ENCODE measurements at places on chromosomes 16 and 17.

- no peak for DNase-seq
These were observed 25.1 kb upstream of the CCNF start for GRCh38 chr16:2404099-2404498.

- no peak for DNase-seq
These were observed 182.5 kb downstream of the SNX29 start for GRCh38 chr16:12159028-12159427.

- DNase-seq: peak; percentile 47
These were observed 184.4 kb downstream of the MSI2 start for GRCh38 chr17:57440522-57441269.

- no peak for DNase-seq
These were observed 3.2 kb downstream of the NDE1 start for GRCh38 chr16:15653227-15653626.

DNA sequence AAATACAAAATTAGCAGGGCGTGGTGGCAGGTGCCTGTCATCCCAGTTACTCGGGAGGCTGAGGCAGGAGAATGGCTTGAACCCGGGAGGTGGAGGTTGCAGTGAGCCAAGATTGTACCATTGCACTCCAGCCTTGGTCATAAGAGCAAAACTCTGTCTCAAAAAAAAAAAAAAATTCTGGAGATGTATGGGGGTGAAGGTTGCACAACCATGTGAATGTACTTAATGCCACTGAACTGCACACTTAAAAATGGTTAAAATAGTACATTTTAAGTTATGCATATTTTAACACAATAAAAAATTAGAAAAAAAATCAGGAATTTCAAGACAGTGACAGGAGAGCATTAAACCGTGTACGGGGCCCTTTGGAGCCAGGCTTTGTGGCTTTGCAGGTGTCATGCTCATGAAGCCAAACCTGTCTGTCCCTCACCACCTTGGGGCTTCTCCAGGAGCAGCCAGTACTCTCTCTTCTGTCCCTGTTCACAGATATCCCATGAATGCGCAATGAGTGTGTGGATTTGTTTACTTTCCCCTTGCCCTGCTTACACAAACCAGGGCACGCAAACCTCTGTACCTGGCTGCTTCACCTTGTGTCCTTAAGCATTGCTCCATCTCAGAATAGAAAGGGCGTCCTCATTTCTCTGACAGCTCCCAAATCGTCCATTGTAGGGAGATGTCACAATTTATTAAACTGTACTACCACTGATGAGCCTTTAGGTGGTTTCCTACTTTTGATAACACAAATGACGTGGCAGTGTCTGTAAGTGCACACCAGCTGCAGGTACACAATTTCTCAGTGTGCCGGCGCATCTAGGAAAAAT is 58.2 kb upstream of the CBX4 start:
- DNase-seq: no peak

GRCh38 chr16:14334366-14335080 is 263.4 kb downstream of the MRTFB start:
- DNase-seq: no peak

- no peak for DNase-seq
These were observed 458.6 kb upstream of the ASIC2 start for GRCh38 chr17:33751702-33752065.

GRCh38 chr16:57755726-57756423 is 20.3 kb downstream of the KATNB1 start:
- no peak for DNase-seq

- no peak for DNase-seq
These were observed 19.6 kb downstream of the COG7 start for GRCh38 chr16:23433261-23433920.

DNA sequence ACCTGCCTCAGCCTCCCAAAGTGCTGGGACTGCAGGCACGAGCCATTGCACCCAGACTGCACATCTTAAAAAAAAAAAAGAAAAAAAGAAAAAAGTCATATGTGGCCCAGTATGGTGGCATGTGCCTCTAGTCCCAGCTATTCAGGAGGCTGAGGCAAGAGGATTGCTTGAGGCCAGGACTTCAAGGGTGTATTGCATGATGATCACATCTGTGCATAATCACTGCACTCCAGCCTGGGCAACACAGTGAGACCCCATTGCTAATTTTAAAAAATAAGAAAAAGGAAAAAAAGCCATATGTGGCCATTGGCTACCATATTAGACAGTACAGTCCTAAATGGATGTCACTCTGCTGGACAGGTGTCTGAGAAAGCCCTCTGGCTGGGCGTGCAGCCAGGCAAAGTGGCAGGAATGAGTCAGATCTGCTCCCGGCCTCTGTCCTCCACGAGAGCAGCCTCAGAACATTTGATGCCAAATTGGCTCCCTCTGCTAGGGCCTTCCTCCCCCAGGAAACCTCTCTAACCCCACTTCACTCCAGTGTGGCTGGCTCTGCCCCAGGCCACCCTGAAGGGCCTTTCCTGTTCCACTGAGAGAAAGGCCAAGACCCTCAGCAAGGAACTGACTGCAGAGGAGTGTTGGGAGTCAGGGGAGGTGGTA is 14.7 kb downstream of the CA7 start:
- no peak for DNase-seq

GRCh38 chr16:30889721-30890120 is 4.2 kb downstream of the BCL7C start:
- no peak for DNase-seq

GRCh38 chr16:69762814-69763598 is 874 bp downstream of the WWP2 start:
- DNase-seq: no peak

GRCh38 chr16:13594823-13595222 is 325.1 kb upstream of the ERCC4 start:
- peak; percentile 92 for DNase-seq

- no peak for DNase-seq
These were observed 204.8 kb upstream of the CHMP6 start for GRCh38 chr17:80786887-80787286.

- DNase-seq: no peak
These were observed 2.1 kb downstream of the ATP5PD start for GRCh38 chr17:75044716-75045115.

DNA sequence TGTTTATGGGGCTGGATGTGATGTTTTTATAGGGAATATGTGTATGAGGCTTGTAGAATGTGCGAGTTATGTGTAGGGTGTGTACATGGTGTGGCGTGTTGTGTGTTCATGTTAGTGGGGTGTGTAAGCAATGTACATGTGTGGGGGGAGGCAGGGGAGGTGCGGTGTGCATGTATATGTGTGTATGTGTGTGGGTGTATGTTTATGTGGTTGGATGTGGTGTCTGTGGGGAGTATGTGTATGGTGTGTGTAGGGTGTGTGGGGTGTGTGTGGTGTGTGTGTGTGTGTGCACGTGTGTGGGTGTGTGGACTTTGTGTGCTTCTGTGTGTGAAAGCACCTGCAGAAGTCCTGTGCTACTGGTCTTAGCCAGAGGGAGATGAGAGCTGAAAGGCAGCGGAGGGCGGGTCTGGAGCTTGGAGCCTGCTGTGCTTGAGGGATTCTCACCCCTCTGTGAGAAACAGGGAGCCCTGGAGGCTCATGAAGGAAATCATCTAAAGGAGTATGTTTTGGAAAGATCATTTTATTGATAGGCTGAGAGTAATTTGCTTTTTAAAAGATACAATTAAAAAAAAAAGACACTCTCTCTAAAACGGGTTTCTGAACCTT is 222.7 kb downstream of the HS3ST4 start:
- no peak for DNase-seq

DNA sequence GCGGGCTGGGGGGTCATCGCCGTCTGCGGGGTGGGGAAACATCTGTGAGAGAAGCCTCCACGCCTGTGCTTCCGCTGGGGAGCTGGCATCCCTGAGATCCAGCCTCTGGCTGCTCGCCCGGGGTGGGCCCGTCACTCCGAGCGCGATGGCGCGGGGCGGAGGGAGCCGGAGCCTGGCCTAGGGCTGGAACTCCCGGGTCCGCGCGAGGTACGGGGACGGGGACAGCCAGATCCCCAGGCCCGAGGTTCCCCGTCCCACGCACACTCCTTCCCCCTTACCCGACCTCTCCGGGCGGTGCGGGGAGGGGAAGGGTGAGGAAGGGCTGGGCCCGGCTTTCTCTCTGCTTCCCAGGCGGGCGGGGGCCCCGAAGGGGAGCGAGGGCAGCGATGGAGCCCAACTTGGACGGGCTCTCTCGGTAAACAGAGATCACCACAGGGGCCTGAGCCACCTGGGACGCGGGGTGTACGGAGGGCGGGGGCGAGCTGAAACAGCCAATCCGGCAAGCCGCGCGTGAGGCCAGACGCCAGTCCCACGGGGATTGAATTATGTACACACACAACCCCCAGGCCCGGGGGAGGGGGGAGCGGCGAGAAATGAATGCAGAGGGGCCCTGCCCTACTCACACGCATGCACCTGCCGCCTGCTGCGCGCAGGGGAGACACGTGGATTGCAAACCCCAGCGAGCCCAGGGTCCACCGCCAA is at the start of gene SLC16A11:
Gene SLC16A11 (minus strand): TSS at position 596 of the 702 bp plus-strand sequence. CDS start 579 bp downstream, at position 17.
- DNase-seq: no peak

GRCh38 chr17:77472468-77473310 is 331.9 kb downstream of the SEC14L1 start:
- no peak for DNase-seq

- no peak for DNase-seq
These were observed 10.1 kb upstream of the ACSM2A start for GRCh38 chr16:20441191-20441590.

DNA sequence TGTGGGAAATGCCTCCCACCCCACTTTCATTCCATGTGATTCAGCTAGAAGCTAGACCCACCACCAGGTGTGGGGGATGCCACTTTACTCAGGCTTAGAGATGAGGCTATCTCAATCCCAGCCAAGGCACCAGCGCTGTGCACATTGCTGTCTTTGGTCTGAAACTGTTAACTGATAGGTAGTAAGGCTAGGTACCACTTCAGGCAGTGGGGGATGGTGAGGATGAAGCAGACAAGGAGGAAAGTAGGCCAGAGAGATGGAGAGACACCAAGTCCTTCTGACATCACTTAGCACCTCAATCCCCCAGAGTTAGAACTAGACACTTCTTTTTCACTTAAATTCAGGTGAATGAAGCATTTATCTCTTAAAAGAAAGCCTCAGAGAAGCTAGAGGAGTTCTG is 35.8 kb downstream of the ADAMTS18 start:
- DNase-seq: no peak

GRCh38 chr17:31374094-31374447 is 17.4 kb upstream of the RAB11FIP4 start:
- no peak for DNase-seq

GRCh38 chr16:50371936-50372595 is 3.3 kb upstream of the BRD7 start:
- DNase-seq: no peak

DNA sequence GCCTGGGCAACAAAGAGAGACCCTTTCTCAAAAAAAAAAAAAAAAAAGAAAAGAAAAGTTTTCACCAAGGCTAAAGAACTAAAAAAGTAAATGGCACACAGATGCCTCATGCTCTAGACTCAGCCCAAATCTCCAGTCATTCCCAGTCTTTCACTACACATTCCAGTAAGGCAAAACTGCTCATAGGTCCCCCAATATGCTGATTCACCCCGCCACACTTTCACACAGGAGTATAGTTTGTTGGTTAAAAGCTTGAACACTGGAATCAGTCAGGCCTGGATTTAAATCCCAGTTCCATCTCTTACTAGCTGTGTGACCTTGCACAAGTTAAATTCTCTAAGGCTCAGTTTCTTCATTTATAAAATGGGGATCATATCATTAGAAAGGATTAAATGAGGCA is 1.9 kb downstream of the PIGS start:
- DNase-seq: no peak

- no peak for DNase-seq
These were observed 45.0 kb upstream of the USP7 start for GRCh38 chr16:9008601-9009260.

DNA sequence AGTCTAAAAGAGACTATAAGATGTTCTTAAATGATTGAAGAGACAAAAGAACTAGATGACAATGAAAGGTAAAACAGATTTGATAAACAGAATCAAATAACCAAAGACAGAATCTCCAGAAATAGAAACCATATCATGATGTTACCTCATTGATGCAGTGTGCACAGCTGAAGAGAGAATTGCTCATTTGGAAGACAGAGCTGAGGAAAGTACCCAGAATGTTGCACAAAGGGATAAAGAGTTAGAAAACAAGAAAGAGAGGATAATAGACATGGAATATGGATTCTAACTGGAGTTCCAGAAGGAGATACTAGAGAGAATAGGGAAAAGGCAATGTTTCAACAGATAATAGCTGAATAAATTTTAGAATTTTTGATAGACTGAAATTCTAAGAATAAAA is 47.9 kb downstream of the CYLD start:
- DNase-seq: no peak

DNA sequence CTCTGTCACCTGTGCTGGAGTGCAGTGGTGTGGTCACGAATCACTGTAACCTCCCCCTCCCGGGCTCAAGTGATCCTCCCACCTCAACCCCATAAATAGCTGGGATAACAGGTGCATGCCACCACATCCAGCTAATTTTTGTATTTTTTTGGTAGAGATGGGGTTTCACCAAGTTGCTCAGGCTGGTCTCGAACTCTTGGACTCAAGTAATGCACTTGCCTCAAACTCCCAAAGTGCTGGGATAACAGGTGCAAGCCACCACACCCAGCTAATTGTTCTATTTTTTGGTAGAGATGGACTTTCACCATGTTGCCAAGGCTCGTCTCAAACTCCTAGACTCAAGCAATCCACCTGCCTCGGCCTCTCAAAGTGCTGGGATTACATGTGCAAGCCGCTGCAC is 86.5 kb downstream of the STH start:
- no peak for DNase-seq

DNA sequence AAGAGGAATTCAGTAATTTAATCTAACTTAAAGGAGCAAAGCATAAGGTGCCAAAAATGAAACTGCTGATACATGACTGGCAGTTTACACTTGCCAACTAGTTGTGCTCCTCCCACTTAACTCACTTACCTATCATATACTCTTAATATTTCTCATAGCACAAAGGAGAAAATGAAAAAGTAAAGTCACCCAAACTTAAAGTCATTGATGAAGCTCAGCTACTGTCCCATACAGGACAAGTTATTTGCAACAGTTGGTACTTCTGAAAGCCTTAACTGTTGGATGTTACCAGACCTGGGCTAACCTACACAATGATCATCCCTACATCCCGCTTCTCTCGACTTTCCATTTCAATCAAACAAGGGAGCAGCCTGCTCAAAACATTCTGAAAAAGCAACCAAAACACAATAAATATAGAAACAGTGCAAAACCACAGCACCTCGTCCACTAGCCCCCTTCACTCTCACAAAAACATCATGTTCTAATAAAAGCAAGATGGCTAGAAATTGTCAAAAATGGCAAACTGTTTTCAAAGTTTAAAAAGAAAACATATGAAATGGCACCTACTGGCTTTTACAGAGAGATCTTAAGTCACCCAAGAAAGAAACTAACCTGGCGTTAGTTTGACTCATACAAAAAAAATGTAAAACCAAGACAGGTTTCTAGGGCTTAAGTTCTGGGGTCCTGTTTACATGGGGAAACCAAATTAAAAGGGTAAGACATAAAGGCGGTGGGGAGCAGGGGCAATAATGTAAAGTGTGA is 868 bp downstream of the MED13 start:
- DNase-seq: no peak

- no peak for DNase-seq
These were observed 32.0 kb upstream of the DOC2B start for GRCh38 chr17:213286-214105.

All from iPS DF 19.7 (cell line).